Left cardiac atrium (tissue), 4 donors: ENCODE measurements at places on chromosomes 2 and 18.

DNA sequence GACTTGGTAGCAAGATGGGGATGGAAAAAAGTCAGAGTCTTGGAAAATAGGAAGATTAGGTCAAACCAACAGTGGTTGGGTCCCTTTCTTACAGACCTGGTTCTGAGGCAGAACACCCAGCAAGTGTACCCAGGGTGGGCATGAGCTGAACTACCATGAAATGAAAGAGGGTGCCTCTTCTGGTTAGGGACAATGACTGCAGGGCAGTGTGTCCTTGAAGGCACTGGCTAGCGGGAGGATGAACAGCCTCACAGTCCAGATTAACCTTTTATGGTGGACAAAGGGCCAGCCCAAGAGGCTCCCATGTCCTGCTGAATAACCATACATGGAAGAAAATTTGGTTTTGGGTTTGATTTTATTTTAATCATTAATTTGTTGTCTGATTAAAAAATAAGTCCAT is 61.8 kb upstream of the CCDC85A start:
- no peak for DNase-seq

DNA sequence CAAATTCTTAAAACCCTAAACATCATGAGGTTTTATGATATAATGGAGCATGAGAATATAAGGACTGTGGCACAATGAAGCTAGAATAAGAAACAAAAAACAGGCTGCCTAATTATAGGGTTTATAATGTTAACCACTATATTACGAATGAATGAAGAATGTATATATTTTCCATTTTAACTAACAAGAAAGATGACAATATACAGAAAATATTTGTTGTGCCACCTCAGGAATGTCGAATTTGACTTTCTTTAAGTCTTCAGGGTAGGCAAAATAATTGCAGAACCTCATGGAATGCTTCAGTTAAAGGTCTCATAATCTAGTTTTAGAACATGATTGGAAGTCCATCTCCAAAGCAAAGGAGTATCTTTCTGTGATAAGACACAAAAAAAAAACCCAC is 282.9 kb upstream of the SLC8A1 start:
- DNase-seq: no peak

GRCh38 chr18:11733031-11733430 is 44.0 kb downstream of the GNAL start:
- DNase-seq: peak; percentile 79

DNA sequence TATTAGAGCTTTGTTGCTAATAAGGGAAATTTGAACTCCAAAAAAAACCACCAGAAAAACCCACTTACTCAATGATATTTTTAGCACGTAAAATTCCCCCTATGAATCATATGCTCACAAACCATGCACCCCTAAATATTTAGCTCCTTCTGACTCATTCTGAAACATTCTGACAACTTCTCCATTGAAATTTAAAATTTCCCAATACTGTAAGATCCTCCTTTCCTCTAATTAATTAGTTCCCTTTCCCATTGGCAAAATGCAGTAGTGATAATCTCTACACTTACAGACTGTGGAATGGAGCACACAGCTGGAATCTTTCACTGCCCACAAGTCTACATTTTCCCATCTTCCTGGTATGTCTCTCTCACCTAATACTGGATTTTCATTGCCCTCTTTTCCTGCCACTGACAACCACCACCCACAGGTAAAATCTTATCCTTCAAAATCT is 215.8 kb upstream of the ACVR2A start:
- no peak for DNase-seq

GRCh38 chr2:101781326-101781725 is 83.8 kb downstream of the MAP4K4 start:
- no peak for DNase-seq

GRCh38 chr2:30963184-30963583 is 155.9 kb upstream of the CAPN13 start:
- no peak for DNase-seq

- no peak for DNase-seq
These were observed 98.7 kb downstream of the ANKRD44 start for GRCh38 chr2:197211881-197212342.

GRCh38 chr2:172751564-172751963 is 15.9 kb downstream of the RAPGEF4 start:
- no peak for DNase-seq
